ENCODE measurements at places on chromosomes 1 and 21.
A peak's percentile ranks its signal among the peaks of the same experiment; 100 is the strongest.

DNA sequence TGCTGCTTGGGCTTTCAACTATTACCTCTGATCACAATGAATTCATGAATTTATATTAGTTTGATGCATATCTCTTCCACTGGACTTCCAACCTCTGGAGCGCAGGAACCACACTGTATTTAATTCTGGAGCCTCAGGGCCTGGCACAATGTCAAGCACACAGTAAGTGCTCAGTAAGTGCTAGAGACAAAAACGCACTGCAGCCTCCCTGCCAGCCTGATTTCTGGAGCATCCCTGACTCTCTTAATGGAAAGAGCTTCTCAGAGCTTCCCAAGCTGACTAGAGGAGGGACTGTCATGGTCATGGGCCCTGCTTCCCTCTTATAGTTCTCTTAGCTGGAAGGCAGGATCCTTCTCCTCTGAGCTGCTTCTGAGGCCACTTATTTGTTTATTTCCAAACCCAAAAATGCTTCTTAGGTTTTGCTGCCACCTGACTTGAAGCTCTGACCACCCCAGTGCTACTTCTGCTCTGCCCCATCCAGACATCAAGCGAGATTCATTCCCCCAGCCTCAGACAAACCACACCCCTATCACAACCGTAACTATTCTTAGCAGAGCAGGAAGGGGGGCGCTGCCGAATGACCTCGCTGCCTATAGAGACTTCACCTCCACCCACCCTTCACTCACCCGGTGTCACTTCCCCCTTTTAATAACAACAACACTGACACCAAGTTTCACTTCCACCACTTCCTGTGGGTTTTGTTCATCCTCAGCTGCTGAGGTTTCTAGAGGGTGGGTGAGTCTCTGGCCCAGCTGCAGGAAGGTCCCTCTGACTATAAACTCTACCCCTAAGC lies 33.6 kb downstream of the NUAK2 start:
- peak; percentile 21 for DNase-seq

DNA sequence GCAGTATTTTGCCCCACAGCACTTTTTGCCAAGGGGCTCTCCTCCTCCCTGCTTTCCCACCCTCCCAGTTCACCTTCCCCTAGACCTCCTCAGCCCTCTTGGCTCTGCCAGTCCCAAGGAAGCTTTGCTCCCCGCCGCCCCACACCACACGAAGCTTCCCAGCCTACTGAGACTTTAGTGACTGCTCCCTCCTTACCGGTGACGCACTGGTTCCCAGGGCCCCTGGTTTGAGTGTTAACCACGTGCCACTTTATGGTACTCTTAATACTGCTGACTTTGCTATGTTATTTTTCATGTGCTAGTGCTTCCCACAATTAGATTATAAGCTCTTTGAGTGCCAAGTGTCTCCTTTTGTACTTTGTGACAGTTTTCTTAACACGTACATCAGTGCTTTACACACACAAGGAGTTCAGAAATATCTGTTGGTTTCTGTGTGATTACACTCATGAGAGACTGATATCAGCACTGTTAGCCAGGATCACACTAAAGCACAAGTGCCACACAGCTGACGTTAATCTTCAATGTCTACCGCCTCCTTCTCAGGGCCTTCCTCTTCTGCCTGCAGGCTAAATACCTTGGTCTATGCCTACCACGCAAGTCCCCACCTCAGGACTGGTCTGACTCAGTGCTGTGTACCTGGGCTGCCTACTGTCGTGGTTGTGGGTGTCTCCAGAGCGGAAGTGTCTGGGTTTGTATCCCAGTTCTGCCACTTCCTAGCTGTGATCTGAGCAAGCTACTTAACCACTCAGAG lies 61.0 kb downstream of the DNTTIP2 start:
- no peak for DNase-seq

GRCh38 chr1:19391596-19391981 lies 79.5 kb downstream of the SLC66A1 start:
- no peak for DNase-seq

DNA sequence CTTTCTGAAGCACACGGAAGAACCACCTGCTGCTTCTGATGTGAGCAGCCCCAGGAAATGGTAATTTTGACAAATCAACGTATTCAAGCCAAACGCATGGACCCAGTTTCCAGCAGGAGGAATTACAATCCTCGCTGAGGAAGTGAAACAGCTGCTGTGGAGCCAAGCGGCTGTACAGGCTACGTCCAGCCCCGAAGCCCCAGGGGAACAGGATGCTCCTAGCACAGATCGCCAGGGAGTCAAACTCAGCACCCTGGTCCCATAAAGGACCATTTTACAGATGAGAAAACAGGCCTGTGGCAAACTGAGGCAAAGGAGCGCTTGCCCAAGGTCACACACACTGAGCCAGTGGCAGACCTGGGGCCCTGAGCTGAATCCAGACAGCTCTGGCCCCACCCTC lies 108.0 kb downstream of the PTPRU start:
- DNase-seq, result no peak

DNA sequence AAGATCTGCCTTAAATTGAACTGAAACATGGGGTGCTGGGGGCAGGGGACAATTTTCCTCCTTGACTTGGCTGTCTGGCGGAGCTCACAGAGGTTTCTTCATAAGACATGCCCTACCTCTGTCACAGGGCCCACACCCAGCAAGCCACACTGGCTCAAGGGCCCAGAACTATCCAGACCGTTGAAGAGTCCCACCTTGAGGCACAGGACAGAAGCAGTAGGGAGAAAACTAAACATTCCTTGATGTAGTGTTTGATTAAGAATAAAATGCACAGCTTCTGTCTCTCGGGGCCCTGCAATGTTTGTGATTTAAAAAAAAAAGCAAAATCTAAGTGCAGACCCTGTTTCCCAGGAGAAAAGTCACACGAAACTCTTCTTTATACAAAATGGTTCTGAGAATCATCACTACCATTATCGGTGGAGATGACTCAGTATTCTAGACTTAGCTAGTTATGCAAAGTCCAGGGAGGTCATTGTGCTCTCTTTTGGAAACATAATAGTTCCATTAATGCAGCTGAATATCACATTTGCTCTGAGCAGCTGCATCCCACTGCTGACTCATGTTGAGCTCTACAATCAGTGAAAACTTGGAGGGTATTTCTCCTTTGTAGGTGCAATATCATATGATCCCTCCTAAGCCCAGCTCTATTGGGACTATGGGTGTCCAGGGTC lies 53.6 kb upstream of the DIRAS3 start:
- DNase-seq, result peak; percentile 79

DNA sequence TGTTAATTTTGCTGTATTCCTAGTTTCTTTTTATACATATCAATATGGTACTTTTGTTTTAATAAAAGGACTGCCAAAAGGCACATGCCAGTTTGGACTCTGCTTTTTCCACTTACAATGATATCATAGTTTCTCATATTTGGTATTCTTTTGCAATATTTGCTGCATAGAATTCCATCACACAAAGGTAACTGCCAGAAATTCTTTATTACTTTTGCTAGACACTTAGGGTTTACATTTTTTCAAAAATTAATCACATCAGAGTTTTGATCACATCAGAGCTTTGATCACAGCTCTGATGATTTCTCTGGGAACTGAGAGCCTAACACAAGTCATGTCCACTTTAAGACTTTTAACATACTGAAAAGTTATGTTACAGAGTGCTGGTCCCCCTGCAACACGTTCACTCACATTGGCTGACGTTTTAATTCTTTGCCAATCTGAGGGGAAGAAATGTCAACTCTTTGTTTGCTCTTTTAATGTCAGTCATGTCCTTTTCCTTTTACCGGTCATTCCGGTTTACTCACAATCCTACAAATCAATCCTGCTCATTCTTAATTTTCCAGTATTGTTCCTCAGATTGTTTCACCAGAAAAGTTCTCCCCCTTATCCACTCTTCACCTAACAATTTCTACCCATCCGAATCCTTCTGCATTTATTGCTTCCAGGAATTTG lies 1.1 kb upstream of the CD46 start:
- DNase-seq, result no peak

- DNase-seq, result no peak
Observed at GRCh38 chr1:171155484-171155883, 29.6 kb upstream of the FMO2 start.

Data from foreskin fibroblast (primary cell).